Activated T-cell treated with anti-CD3 and anti-CD28 coated beads, Interleukin-2, amount 50 U/mL, for 24 hours (primary cell): ENCODE measurements at places on chromosomes 1 and 21.

- DNase-seq: no peak
Measured at GRCh38 chr1:110551278-110551809, 32.4 kb upstream of the KCNA10 start.

GRCh38 chr1:243598433-243598832 is 251.6 kb downstream of the AKT3 start:
- no peak for DNase-seq

GRCh38 chr1:192153276-192153675 is 5.0 kb upstream of the RGS18 start:
- DNase-seq: no peak

- DNase-seq: no peak
Measured at GRCh38 chr1:19220991-19221390, 10.9 kb upstream of the UBR4 start.

GRCh38 chr1:84721152-84721551 is 30.9 kb upstream of the SSX2IP start:
- DNase-seq: no peak

DNA sequence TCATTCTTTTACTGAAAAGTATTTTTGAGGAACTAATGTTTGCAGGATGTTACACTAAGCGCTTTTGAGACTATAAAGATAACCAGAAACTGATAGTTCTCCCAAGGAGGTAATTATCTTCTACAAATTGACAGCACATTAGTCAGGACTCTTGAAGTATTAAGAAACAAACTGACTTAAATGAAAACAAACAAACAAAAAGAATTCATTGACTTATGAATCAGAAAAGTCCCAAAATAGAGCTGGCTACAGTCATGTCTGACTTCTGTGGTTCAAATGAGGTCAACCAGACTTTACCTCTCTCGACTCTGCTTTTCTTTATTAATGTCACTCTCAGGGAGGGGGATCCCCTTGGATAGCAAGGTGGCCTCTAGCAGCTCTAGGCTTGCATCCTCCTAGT is 296.8 kb downstream of the TPR start:
- DNase-seq: no peak

GRCh38 chr1:24228311-24228710 is 41.2 kb upstream of the IFNLR1 start:
- DNase-seq: no peak

DNA sequence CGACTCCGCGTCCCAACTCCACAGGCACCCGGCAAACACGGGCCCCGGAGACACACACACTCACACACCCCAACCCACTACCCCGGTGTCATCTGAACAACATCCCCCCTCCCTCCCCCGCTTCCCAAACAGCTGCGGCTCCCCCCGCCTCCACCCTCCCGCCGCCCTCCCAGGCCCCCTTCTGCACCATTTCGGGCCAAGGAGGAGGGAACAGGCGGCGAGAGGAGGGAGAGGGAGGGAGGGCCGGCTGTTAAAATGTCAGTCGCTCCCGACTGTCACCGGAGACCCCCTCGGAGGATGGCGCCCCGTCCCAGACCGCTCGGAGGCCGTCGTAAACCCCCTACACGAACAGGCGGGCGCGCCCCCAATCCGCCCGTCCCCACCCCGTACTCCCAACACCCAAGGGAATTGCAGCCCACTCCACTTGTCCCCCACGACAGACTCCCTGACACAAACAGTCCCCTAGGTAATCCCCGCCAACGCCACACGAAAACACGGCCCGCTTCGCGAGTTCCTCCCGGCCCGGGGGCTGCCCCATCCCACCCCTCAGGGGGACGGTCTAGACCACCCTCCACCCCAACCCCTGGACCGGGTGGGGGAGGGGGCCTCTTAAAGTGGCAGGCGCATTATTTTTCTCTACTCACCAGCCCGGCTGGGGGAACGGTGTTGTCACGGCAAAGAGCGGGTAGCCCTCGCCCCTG is 583 bp downstream of the MEF2D start:
- no peak for DNase-seq

DNA sequence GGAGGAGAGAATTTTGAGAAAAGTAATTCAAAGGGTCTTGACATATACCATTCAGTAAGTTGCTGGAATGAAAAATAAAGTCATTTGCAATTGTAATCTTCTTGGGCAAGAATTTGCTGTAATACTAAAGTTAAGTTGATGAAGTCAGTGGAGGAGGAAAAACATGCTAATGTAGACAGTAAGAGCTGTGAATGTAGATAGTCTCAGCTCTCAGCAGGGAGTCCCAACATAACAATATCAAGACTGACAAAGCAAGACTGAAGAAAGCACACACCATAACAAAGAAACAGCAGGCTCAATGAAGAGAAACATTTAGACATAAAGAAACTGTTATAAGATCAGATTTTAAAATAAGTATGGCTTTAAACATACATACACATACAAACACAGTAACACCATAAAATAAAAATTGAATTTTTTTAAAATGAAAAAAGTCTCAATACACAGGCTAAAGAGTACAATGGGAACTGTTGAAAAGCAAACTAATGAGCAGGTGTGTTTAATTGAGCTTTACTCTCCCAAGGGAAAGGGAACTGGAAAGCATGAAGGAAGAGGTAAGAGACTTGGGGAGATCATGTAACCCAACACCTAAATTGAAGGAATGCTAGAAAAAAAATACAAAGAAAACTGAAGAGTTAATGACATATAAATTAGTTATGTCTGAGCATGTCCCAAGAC is 336.3 kb upstream of the NCAM2 start:
- DNase-seq: no peak
